ENCODE measurements at places on chromosomes 13 and 19. TPM values are rescaled to one million over a fixed set of nuclear protein-coding genes. Genes with fewer than 3 reads are reported as not detected.

- H3K4me3 ChIP-seq: no peak overlapping the region
- no peaks in the 10 kb centered on the region for H3K4me1 ChIP-seq
- no peaks in the 10 kb centered on the region for H3K36me3 ChIP-seq
- H3K27me3 ChIP-seq: no peaks in the 10 kb centered on the region
- no peak for DNase-seq
- H3K27ac ChIP-seq: no peak overlapping the region
Measured at GRCh38 chr13:74770361-74770760, 636.2 kb upstream of the KLF12 start.

- no peak overlapping the region for H3K27ac ChIP-seq
- no peaks in the 10 kb centered on the region for H3K27me3 ChIP-seq
- no peak for DNase-seq
- H3K4me3 ChIP-seq: no peak overlapping the region
- no peaks in the 10 kb centered on the region for H3K4me1 ChIP-seq
Measured at GRCh38 chr13:59472134-59472533, 691.6 kb downstream of the DIAPH3 start.

- H3K36me3 ChIP-seq: no peaks in the 10 kb centered on the region
- no peak overlapping the region for H3K4me3 ChIP-seq
- H3K4me1 ChIP-seq: no peaks in the 10 kb centered on the region
- H3K27me3 ChIP-seq: no peaks in the 10 kb centered on the region
- DNase-seq: no peak
Measured at GRCh38 chr13:113428871-113429607, 24.2 kb downstream of the ADPRHL1 start.

GRCh38 chr13:36108954-36109353 lies 22.2 kb downstream of the DCLK1 start:
- no peaks in the 10 kb centered on the region for H3K36me3 ChIP-seq
- no peak overlapping the region for H3K27ac ChIP-seq
- DNase-seq: no peak
- no peak overlapping the region for H3K4me3 ChIP-seq
- no peaks in the 10 kb centered on the region for H3K27me3 ChIP-seq

DNA sequence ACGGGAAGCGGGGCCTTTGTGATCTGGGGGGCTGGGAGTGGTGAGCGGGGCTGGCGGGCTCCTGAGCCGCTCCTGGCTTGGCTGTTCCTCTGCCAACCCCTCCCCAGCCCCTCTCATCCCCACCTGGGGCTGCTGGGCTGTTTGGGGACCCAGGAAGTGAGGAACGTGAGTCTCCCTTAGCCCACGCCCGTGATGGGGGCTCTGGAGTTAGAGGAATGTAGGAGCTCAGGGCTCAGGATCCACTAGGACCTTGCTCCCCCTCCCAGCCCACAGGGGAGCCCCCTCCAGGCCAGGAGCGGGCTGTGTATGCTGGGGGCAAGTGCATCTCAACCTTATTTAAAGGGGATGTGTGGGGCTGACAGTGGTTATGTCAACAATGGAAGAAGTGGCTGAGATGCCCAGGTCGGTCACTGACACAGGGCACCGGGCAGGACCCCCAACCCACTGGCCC lies 134.1 kb downstream of the URI1 start:
- no peak overlapping the region for H3K4me3 ChIP-seq
- no peaks in the 10 kb centered on the region for H3K4me1 ChIP-seq
- no peaks in the 10 kb centered on the region for H3K36me3 ChIP-seq
- H3K27me3 ChIP-seq: no peaks in the 10 kb centered on the region

GRCh38 chr13:76339649-76340048 lies 546.6 kb downstream of the KCTD12 start:
- H3K36me3 ChIP-seq: no peaks in the 10 kb centered on the region
- H3K27ac ChIP-seq: no peak overlapping the region
- H3K27me3 ChIP-seq: no peaks in the 10 kb centered on the region
- no peaks in the 10 kb centered on the region for H3K4me1 ChIP-seq
- no peak for DNase-seq

GRCh38 chr19:11208561-11209471 lies 11.5 kb upstream of the KANK2 start:
- no peak overlapping the region for H3K4me3 ChIP-seq
- peaks cover 10% of the 10 kb centered on the region for H3K4me1 ChIP-seq
- H3K36me3 ChIP-seq: peaks cover 49% of the 10 kb centered on the region
- H3K27ac ChIP-seq: no peak overlapping the region

DNA sequence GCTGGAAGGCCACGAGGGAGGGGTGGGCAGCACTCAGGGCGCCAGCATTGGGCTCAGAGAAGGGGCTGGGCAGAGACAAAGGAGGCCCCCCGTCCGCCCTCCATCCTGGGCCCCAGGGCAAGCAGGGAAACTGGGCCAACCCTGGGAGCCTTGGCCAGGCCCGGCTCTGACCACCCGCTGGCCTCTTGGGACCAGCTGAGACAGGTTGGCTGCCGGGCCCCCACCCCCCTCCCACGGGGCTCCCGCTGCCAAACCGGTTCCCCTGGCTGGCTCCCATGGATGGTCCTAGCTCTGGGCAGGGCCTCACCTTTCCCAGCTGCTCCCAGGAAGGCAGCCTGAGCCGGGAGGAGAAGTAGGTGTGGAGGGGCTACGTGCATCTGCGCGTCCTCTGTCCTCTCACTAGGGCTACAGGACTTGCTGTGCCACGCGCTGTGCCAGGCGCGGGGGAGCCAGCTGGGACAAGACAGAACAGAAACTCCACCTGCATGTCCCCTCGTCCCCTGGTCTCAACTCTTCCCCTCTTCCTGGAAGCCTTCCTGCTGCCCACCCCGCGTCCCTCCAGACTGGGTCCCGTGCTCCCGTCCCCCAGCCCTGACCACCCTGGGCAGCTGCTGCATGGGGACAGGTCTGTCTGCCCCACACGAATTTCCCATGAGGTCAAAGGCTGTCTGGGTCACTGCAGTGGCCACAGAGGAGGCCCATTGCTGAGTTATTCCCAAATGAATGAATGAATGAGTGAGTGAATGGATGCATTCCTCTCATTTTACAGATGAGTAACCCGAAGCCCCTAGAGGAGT lies 29.1 kb upstream of the NCCRP1 start:
- H3K36me3 ChIP-seq: no peaks in the 10 kb centered on the region
- H3K27ac ChIP-seq: peak overlapping the region; percentile 75
- no peaks in the 10 kb centered on the region for H3K27me3 ChIP-seq
- DNase-seq: peak; percentile 70

DNA sequence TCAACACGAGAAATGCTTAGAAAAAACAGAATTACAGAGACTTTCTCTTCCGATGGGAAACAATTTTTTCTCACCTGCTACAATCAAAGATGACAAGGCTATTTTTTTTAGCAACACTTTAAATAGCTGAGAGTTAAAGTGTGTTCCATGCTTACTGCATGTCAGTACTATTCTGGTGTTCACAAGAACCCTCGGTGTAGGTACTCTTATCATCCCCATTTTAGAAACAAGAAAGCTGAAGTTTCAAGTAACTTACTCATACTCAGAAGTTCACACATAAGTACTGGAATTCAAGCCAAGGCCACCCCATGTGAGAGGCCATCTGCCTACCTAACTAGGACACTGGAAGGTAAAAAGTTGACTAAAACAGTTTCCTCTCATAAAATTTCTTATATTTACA lies 9.0 kb upstream of the TNFRSF19 start:
- no peak overlapping the region for H3K27ac ChIP-seq
- peaks cover 7% of the 10 kb centered on the region for H3K4me1 ChIP-seq
- no peak overlapping the region for H3K4me3 ChIP-seq
- no peaks in the 10 kb centered on the region for H3K36me3 ChIP-seq
- DNase-seq: no peak
- H3K27me3 ChIP-seq: no peaks in the 10 kb centered on the region

- H3K27me3 ChIP-seq: no peaks in the 10 kb centered on the region
- no peaks in the 10 kb centered on the region for H3K36me3 ChIP-seq
- H3K4me1 ChIP-seq: no peaks in the 10 kb centered on the region
- H3K27ac ChIP-seq: no peak overlapping the region
Measured at GRCh38 chr13:23599083-23599925, 29.1 kb downstream of the TNFRSF19 start.

DNA sequence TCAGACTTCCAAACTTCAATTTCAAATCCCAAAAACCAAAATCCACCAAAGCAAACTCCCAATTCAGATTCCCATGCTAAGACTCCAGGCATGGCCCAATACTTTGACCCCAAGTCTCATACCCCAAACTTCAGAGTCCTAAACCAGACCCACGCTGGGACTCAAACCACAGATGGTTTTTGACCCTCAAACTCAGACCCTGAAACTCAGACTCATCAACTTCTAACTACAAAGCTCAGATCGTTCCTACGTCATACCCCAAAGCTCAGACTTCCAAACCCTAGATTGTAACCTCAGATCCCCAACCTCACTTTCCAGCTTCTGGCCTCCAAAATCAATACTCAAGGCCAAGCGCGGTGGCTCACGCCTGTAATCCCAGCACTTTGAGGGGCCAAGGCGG lies 11.9 kb downstream of the RYR1 start:
- no peak overlapping the region for H3K27ac ChIP-seq
- no peaks in the 10 kb centered on the region for H3K4me1 ChIP-seq
- DNase-seq: no peak
- H3K27me3 ChIP-seq: peaks cover 10% of the 10 kb centered on the region
- no peak overlapping the region for H3K4me3 ChIP-seq
- no peaks in the 10 kb centered on the region for H3K36me3 ChIP-seq

- no peaks in the 10 kb centered on the region for H3K36me3 ChIP-seq
- no peak for DNase-seq
- H3K4me1 ChIP-seq: no peaks in the 10 kb centered on the region
Measured at GRCh38 chr13:76036176-76036575, 400.0 kb downstream of the LMO7 start.

GRCh38 chr19:19405971-19406877 lies 749 bp downstream of the GATAD2A start:
- H3K27ac ChIP-seq: peak overlapping the region; percentile 88
- H3K36me3 ChIP-seq: no peaks in the 10 kb centered on the region
- no peaks in the 10 kb centered on the region for H3K27me3 ChIP-seq
- H3K4me3 ChIP-seq: peak overlapping the region; percentile 94
- DNase-seq: no peak

DNA sequence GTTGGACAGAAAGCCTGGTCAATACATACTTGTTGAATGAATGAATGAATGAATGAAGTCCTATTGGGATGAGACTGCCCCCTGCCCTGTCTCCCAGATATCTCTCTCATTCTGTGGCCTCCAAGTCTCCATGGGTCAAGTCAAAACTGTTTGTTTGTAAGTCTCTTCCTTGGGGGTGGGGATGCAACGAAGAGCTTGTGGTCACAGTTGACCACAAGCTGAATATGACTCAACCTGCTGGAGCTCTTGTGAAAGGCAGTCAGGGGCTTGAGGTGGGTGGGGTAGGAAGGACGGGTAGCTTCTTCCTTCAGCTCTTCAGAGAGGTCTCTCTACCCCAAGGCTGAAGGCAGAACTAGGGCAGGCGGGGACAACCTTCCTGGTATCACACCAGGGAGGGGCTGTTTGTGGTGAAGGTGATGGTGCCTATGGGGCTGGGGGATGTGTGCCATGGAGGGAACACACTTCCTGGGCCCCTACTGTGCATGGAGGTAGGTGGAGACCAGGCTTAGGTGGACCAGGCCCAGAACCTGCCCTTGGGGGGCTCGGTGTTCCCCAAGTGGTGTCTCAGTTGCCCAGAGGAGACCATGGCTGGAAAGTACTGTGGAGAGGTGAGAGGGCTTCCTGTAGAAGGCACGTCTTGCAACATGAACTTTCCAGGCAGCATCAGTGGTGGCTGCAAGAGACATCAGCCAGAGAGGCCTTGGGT lies 8.0 kb downstream of the MYO1F start:
- peak overlapping the region; percentile 16 for H3K4me3 ChIP-seq
- peak overlapping the region; percentile 62 for H3K27ac ChIP-seq
- peaks cover 11% of the 10 kb centered on the region for H3K4me1 ChIP-seq
- no peaks in the 10 kb centered on the region for H3K36me3 ChIP-seq

DNA sequence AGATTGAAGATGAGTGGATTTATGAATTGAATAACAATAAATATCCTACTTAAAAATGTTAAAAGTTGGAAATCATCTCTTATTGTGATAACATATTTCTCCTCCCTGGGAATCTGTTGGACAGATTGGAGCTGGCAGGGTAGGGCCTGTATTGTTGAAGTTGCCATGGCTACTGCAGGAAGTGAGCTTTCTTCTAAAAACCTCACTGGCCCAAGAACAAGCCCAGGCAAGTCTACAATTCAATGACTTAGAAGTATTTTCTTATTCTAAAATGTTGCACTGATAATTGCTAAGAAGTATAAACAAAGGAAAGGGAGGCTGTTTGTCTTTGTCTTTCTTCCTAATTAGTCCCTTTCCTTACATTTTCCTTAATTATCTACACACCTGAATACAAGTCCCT lies 112.1 kb downstream of the DLEU7 start:
- H3K36me3 ChIP-seq: no peaks in the 10 kb centered on the region
- H3K27ac ChIP-seq: no peak overlapping the region
- no peaks in the 10 kb centered on the region for H3K27me3 ChIP-seq
- H3K4me1 ChIP-seq: no peaks in the 10 kb centered on the region
- H3K4me3 ChIP-seq: no peak overlapping the region

DNA sequence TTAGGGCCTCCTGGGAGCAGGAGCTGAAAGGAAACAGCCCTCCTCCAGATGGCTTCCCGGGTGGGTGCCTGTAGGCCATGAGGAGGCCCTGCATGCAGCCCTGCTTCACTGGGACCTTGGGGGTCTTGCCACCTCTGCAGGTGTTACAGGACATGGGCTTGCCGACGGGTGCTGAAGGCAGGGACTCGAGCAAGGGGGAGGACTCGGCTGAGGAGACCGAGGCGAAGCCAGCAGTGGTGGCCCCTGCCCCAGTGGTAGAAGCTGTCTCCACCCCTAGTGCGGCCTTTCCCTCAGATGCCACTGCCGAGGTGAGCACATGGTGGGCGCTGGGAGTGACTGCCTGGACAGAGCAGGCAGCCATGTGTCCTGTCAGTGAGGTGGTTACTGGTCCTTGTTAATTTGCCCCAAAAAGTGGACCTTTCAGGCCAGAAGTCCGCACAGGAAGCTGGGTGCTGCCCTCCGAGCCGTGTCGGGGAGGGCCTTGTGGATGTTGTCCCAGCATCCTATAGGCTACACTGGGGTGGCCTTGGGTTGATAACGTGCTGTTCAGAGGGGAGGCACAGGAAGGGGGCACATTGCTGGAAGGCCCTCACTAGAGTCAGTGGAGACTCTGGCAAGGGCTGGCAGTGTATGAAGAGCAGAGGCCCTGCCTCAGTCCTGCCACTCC lies 18.7 kb upstream of the QTRT1 start:
- H3K4me1 ChIP-seq: no peaks in the 10 kb centered on the region
- no peaks in the 10 kb centered on the region for H3K27me3 ChIP-seq
- peaks cover 100% of the 10 kb centered on the region for H3K36me3 ChIP-seq
- H3K27ac ChIP-seq: no peak overlapping the region
- no peak for DNase-seq
- no peak overlapping the region for H3K4me3 ChIP-seq

GRCh38 chr13:51825681-51826254 lies 19.2 kb downstream of the TMEM272 start:
- H3K27ac ChIP-seq: peak overlapping the region; percentile 88
- DNase-seq: no peak
- no peaks in the 10 kb centered on the region for H3K27me3 ChIP-seq

CRX gene
- not detected for total RNA-seq

ZNF541 gene
- total RNA-seq: 0.37 TPM

ZGLP1 gene
- total RNA-seq: 7.8 TPM

ZNF69 gene
- total RNA-seq: 14.6 TPM

PRR22 gene
- 4.5 TPM for total RNA-seq

RRAS gene
- 131 TPM for total RNA-seq

MISP gene
- total RNA-seq: 19.2 TPM

TUBA3C gene
- total RNA-seq: not detected

All from left lung (tissue), 14 donors.